ENCODE measurements at places on chromosomes 11 and 22.

DNA sequence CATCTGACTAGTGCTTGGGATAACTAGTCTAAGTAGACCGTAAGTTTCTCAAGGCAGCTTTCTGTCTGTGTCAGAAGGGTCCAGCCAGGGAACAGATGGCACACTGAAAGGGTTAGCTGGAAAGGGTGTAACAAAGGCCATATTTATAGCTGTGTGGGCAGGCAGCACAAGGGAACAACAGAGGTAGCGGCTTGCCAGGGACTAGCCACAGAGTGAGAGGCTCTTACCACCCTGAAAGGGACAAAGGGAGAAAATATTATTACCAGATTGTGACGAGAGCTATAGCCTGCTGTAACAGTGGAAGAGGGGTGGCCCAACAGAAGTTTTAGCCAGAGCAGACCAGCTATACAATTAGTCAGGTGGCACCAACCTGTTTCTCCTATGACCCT is 129.4 kb downstream of the CCDC34 start:
- DNase-seq: no peak

DNA sequence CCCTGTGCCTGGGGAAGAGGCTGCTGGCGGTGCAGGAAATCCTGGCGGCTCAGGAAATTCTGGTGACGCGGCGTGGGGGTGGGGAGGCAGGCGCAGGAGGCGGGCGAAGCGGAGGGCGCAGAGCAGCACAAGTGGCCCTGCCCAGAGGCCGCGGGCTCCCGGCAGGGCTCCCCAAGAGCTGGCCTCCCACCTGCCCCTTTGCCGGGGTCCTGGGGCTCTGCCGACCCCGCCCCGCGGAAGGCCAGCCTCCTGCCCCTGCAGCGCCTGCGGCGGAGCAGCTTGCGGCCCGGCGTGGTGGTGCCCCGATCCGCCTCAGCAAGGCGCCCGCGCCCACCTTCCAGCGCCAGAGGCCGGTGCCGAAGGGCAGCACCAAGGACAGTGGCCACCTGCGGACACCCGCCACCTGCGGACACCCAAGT is 100.2 kb upstream of the OR4C13 start:
- DNase-seq: no peak

DNA sequence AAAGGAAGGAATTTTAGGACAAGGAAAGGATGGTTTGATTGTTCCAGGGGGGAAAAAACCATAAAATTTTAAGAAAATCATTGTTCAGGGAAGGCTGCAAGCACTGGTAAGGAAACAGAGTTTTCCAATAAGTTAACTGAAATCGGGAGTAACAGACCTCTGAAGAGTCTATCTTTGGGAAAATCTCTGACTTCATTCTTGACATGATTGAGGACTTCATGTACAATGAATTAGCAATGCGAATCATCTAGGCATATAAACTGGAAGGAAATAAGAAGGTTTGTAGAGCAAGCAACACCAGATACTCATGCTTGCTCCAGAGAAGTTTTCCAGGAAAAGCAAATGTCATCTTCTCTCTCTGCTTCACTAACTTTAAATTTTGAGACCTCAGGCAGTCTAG is 18.5 kb downstream of the APLP2 start:
- DNase-seq: no peak

DNA sequence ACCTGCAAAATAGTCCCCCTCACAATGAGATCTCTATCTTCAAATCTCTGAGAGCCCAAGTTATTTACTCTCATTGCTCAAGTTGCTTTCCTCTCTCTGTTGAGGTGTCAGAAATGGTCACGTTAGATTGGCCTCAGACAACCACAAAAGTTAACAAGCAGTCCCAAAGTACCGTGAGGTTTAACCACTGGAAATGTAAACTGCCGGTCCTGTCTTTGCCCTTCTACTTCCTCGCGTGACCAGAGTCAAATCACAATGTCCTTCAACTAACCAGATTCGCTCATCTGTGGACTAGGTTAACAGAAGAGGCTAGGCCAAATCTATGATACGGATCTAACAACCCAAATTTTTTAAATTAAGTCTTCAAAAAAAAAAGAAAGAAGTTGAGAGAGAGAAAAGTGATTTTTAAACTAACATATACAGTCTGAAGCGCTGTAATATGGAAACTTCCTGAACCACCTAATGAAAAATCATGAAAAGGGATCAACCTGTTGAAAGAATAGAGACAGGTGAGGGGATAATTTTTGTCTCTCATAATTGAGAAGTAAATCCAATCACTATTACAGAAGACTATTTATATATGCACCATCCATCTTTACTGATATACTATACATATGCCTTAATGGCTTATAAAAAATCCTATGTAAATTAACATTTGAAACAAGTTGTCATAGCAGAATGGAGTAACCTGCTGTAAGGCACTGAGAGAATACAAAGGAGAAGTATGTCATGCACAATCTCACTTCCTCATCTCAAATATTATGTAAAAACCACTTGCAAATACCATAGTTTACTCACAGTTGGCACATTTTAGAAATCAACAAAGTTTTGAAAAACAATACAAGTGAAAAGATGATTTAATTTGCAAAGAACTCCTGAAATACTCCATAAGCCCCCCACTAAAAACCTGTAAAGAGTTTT is 3.3 kb upstream of the JAML start:
- no peak for DNase-seq

DNA sequence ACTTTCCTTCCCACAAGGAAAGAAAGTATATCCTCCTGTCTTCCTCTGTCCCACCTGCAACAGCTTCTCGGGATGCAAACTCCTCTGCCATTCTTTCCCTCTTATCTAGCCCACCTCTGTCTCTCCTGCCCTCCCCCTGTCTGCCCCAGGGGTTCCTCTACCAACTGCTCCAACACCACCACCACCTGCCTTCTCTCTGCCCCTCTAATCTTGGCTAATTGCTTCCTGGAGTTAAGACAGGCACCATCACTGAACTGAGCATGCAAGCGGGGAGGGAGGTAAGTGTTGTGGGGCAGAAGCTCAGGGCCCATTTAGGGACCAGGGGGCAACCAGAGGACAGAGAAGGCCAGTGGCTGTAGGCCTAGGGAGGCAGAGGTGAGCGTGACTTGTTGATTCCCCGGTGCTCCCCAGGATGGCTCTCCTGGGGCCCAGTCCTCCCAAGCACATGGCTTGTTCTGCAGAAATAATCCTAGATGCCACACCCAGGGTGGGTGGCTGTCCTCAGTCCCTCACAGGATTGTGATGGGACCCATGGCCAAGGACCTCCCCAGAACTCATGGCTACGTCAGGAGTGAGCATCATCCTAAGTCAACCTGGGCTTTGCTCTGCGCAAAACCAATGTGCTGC is 111.1 kb downstream of the TP53I11 start:
- no peak for DNase-seq

DNA sequence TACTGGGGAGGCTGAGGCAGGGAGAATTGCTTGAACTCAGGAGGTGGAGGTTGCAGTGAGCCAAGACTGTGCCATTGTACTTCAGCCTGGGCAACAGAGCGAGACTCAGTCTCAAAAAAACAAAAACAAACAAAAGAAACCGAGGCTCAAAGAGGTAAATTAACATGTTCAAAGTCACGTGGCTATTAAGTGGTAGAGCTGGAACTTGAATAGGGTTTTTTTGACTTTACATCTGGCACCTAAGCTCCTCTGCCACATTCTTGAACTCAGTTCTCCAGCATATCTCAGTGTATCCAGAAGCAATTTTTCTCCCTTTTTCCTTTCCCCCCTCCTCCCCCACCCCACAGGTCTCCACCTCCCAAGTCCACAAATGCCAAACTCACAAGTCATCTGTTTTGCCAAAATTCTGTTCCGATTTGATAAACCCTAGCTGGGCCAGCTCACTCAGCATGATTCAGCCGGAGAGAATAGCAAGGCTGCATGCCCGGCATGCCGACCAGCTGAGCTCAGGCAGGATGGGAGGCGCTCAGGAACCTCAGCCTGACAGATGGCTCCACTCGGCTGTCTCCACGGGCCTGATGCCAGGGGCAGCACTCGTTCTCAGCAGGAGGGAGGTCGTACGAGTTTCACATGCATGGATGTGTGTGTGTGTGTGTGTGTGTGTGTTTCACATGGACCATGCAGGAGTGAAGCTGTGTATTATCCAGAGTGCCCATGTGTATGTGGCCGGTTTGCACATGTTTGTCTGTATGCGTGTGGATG is 63.2 kb upstream of the RRAS2 start:
- peak; percentile 53 for DNase-seq

DNA sequence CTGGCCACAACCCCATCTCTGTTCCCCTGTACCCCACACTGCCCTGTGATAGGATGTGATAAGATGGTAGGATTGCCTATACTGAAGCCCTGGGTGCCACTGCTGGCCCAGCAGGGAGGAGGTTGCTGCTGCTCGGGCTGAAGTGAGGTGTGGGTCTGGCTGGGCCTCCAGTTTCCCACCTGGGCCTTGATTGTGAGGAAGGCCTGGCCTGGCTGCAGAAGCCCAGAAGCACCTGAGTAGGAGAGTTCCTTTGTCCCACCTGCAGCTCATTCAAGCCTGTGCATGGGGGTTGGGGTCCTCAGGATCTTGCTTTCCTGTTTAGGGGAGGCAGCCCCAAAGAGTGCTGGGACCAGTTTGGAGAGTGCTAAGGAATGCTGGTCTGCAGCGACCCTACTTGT is 3.3 kb downstream of the ST3GAL4 start:
- no peak for DNase-seq

DNA sequence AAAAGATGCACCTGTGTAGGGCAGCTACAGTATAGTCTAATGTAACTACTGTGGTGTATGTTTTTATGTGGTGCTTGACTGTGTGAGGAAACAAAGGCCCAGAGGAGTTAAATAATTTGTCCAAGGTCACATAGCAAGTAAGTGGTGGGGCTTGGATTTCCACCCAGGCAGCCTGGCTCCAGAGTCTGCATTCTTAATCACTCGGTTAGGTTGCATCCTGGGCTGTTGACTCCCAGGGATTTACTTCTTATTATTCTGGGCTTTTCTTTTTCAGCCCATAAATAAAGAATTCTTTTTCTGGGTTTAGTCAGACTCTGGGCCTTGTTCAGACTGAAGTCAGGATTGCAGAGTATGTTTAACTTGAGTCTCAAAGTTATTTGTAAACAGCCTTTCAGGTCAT is 82.1 kb downstream of the ARHGAP42 start:
- DNase-seq: no peak

DNA sequence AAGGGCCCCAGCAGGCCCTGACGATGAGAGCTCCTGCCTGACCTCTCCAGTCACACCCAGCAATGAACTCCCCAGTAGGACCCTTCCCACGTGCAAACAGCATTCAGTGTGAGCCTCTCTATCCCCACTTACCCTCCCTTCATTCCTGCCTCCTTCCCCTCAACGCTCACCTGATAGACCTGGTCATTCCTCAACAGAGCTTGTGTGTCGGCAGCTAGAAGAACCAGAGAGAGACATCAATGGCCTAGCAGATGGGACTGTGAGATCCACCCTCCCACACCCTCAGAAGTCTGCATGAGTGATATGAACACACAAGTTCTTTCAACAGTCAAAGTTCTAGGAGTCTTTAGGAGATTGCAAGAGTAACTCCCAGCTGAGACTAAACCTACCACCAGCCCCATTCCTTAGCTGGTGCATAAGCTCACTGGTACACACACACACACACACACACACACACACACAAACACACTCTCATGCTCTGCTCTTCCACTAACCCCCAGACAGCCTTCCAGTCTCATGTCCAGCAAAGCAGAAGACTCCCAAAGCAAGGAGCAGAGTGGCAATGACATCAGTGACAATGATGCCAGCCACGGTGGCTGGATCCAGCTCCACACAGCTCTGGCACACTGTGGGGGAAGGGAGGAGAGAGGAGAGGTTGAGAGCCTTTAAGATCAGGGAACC is 3.1 kb downstream of the CD3D start:
- peak; percentile 22 for DNase-seq

DNA sequence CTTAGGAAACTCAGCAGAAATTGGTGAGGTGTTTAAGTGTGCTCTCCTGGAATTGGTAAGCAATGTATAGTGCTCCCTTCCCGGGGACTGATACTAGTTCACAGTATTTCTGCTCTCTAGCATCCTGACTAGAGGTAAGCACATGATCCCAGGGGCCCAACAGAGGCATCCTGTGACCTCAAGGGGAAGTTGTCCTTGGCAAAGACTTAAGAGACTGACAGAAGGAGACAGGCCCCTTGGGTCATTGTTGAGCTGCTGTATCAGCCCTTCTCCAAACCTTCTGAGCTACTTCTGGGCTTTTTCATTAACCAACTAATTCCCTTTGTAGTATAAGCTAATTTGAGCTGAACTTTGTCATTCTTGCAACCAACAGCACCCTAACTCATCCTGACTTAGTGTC is 4.3 kb upstream of the TBC1D22A start:
- DNase-seq: no peak

- DNase-seq: no peak
Observed at GRCh38 chr22:42881298-42881697, 24.2 kb upstream of the ARFGAP3 start.

GRCh38 chr22:46501701-46502100 is 35.7 kb downstream of the CELSR1 start:
- no peak for DNase-seq

GRCh38 chr22:37672206-37672919 is 3.1 kb upstream of the LGALS1 start:
- DNase-seq: no peak

Measured in left lobe of liver (tissue), 2 donors.